ENCODE measurements at places on chromosomes 7 and 10.

- no peak for DNase-seq
Measured at GRCh38 chr10:75013007-75013406, 98.4 kb upstream of the SAMD8 start.

DNA sequence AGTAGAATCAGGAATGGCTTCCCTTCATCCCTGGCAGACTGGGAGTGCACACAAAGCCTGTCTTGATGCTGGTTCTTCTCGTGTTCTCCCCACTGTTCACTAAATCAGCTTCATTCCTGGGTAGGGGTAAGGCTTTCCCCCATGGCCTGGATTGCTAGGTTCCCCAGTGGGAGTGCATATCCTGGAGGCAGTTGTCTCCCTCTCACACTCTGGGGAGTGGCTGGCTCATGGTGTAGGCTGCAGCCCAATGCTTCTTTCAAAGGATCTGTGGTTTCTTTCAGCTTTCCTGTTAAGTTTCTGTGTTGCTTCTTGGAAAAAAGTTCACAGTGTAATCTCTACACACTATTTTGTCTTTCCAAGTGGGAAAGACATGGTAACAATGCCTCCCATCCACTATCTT, 32.6 kb upstream of the ARMC3 start:
- no peak for DNase-seq

DNA sequence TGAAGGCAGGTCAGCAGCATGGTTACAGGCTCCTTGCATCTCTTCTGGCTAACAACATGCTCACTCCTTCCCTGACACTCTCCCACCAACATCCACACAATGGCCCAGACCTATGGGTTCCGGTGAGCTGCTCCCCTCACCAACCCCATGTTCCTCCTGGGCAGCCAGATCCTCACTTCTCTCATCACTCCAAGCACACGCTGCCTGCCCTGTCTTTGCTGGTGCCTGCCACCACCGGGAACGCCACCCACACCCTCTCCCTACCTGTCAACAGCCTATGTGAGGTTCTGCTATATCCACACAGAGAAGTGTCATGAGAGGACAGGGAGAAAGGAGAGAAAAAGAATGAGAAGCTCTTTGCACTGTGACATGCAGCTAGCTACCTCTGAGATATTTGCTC, 14.6 kb downstream of the PARP12 start:
- no peak for DNase-seq

DNA sequence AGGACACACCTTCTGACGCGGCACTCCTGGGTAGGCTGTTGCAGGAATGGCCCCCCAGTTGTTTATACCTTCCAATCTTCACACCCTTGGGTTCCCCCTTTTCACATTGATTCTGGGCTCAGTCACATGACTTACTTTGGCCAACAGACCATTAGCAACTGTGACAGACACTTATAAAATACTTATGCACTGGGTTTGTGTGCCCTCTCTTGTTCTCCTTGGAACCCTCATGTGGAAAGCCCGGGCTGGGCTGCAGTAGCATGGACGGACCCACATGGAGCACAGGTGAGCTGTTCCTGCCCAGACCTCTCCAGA, 69.0 kb downstream of the ATXN7L1 start:
- no peak for DNase-seq

DNA sequence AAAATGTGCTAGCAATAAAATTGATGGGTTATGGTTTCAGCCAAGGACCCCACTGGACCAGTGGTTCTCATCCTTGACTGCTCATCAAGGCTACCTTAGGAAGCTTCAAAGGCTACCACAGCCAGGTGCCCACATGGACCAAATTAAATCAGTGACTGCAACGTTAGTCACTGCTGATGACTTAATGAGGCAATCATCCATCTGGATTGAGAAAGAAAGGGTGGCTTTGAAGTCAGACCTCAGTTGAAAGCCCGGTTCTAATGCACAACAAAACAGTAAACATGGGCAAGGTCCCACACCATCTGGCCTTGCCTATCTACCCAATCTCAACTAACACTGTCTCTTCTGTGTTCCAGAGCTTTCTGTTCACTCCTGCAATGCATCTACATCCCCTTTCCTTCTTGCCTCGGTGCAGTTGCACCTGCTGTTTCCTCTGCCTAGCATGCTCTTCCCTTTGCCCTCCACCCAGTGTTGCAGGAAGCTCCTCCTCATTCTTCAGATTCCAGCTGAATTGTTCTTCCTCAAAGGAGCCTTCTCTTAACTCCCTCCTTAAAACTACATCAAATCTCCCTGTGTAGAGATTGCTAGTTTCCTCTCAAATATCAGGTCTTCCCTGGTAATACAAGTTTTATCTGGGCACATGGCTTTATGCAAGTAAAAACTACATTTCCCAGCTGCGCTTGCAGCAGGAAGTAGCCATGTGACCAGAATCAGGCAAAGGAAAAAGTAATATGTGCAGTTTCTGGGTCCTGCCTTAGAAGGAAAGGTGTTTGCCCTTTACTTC, 10.3 kb upstream of the KCNK18 start:
- no peak for DNase-seq

DNA sequence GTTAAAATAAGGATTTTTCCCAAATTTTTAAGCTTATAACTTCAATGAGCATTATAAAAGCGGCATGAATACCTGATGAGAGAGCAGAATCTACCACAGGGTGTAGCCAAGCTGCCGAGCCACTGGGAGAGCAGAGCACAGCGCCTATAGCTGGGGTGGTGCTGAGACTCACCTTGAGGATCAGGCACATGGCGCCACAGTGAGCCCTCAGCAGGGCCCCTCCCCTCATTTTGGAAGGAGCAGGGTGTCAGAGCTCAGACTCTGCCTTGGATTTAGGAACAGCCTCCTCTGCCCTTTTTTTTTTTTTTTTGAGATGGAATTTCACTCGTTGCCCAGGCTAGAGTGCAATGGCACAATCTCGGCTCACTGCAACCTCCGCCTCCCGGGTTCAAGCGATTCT, 118.6 kb downstream of the SRPK2 start:
- no peak for DNase-seq

DNA sequence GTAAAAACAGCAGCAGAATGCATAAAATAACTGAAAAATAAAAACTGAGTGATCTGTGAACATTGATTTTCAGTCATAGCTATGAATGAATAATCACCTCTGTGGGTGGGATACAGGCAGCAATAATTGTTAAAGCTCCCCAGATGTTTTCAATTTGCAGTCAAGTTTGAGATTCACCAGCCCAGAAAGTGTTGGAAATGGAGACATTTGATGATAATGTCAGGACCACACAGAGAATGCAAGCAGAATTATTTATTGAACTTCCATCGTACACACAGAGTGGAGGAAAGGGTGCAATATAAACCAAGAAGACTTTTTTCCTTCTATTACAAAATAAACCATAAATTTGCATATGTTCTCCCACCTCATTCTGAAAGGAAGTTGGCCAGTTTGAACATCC, 601.7 kb downstream of the ANKRD7 start:
- DNase-seq: no peak

DNA sequence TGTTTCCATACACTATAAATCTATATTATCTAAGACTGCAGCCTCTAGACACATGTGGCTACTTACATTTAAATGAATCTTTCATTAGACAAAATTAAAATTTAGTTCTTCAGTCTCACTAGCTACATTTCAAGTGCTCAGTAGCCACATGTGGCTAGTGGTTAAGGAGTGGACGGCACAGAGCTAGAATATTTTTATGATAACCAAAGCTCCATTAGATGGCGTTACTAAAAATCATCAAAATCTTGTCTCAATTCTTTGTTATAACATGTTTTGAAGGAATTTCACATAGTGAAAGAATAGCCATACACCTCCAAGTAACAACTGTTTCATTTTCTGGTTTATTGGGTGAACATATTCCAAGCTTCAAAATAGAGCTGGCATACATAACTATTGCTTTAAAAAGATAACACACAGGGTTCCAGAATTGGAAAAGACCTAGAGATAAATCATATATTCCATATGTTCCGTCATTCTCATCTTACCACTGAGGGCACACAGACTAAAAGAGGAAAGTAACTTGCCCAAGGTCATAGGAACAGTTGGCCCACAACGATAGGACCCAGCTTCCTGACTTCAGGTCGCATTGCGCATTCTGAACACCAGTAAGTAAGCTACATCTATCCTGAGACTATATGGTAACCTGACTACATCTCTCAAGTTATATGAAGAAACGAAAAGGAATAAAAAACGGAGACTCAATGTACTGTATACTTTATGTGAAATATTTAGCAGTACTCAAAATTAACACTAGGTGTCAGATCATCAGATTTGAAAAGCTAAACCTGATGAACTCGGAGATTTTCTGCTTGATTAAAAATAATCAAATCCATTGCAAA, 66.6 kb downstream of the CAV1 start:
- no peak for DNase-seq

DNA sequence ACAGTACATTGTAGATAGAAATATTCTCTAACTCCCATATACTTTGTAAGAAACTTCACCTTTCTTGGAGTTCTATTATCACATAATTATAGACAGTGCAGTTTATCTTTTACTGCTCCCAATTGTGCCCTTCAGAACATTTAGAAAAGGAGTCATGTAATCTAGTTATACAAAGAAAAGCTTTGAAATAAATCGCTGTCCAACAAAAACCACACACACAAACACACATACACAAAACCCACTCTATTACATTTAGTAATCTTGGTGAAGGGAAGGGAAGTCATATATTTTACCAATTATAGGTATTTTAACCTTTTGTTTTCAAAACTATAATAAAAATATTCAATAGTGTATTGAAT, 26.9 kb downstream of the ARL4A start:
- no peak for DNase-seq

GRCh38 chr10:70201105-70201504, 30.8 kb upstream of the SAR1A start:
- no peak for DNase-seq

- DNase-seq: no peak
Measured at GRCh38 chr7:158428837-158429753, 158.5 kb downstream of the PTPRN2 start.

DNA sequence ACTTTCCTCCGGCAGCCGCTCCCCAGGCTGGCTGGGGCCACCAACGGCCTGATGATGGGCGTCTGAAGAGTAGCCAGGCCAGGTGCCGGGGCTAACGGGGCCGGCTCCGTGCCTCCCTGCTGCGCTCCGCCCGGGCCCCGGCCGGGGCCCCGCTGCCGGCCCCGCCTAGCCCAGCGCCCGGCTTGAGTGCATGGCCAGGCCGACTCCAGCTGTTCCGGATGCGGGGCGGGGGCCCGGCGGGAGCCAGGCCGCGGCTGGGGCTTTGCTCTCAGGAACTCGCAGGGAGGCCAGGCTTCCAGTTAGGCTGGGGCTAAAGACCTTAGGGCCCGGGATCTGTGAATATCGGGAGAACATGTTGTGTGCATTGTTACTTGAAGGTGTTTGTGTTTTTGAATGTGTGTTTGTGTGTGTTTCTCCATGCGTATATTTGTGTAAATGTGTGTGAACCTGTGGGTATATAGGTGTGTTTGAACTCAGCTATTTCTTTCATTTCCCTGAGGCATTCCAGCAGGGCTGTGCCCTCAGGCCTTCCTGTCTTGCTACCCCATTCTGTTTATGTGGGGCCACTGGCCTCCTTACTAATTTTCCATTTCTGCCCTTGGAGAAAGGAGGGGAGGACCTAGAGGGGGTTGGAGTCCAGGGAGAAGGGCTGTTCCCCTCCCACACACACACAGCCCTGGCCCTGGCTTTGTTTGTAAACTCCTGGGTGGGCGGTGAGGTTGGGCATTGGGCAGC, 1.1 kb upstream of the LBX1 start:
- no peak for DNase-seq

- no peak for DNase-seq
Measured at GRCh38 chr7:80896906-80897598, 21.8 kb downstream of the SEMA3C start.

- DNase-seq: no peak
Measured at GRCh38 chr7:151314401-151314800, 27.2 kb upstream of the NUB1 start.

GRCh38 chr10:59098387-59098786, 78.1 kb upstream of the PHYHIPL start:
- no peak for DNase-seq

DNA sequence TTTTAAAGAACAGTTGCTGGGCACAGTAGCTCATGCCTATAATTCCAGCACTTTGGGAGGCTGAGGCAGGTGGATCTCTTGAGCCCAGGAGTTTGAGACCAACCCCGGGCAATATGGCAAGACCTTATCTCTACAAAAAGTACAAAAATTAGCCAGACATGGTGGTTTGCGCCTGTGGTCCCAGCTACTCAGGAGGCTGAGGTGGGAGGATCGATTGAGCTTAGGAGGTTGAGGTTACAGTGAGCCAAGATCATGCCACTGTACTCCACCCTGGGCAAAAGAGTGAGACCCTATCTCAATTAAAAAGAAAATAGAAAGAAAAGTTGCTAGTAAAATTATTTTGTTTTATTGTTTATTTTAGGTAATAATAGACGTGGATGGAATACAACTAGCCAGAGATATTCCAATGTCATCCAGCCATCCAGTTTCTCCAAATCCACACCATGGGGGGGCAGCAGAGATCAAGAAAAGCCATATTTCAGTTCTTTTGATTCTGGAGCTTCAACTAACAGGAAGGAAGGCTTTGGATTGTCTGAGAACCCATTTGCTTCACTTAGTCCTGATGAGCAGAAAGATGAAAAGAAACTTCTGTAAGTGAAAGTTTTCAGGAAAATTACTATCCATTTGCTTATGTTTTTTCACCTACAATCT, 3.0 kb downstream of the NUP42 start:
- no peak for DNase-seq

GRCh38 chr10:97820096-97820704, 29.4 kb upstream of the GOLGA7B start:
- no peak for DNase-seq

DNA sequence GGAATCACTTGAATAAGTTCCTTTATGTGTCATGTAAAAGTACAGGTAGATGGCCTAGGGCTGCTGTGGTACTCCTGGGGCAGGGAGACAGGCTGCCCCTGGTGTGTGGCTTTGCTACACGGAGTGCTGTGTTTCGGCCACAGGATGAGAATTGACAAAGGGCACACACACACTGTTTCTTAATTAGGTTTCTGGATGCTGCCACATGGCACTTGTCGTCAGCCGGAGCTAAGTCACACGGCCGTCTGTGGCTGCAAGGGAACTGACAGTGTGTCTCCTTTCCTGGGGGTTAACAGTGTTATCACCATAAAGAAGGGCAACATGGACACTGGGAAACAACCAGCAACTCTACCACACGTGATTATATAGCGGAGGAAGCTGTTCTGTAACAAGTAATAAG, 55.7 kb upstream of the CREB5 start:
- no peak for DNase-seq

DNA sequence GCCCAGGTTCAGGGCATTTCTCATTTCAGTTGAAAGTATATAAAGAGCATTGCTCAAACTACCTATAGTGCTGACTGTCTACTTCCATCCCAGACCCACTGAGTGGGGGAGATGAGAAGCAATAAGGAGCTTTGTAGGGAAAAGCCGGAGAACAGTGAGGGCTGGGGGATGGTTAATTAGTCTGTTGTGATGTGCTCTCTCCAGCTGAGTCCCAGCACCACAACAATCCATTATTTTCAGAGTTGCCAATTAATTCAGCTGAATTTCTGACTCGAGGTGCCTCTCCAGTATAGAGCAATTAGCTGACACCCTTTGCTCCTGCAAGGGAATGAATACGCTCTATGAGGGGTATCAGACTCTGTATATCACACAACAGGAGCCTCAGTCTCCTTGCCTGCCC, 1118.6 kb downstream of the SORCS3 start:
- DNase-seq: no peak

Data from amygdala (tissue), 56 donors.